ENCODE measurements at places on chromosomes 5 and 9.
A peak's percentile ranks its signal among the peaks of the same experiment; 100 is the strongest.

GRCh38 chr5:54281960-54282692, 28.2 kb downstream of the ARL15 start:
- DNase-seq, result no peak

- DNase-seq, result no peak
These were observed 142.1 kb upstream of the POU5F2 start for GRCh38 chr5:93883459-93883858.

- no peak for DNase-seq
These were observed 157.0 kb upstream of the NTRK2 start for GRCh38 chr9:84512493-84512892.

GRCh38 chr9:71985297-71985911, 74.0 kb downstream of the C9orf85 start:
- DNase-seq, result no peak

DNA sequence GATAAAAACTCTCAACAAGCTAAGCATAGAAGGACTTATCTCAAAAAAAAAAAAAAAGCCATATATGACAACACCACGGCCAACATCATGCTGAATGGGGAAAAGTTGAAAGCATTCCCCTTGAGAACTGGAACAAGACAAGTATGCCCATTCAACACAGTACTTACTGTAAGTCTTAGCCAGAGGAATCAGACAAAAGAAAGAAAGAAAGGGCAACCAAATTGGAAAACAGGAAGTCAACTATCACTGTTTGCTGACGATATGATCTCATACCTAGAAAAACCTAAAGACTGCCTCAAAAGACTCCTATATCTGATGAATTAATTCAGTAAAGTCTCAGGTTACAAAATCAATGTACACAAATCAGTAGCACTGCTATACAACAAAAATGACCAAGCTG, 24.6 kb upstream of the PTGER4 start:
- DNase-seq, result peak; percentile 43

GRCh38 chr9:33140401-33141360, 26.5 kb downstream of the B4GALT1 start:
- DNase-seq, result no peak

DNA sequence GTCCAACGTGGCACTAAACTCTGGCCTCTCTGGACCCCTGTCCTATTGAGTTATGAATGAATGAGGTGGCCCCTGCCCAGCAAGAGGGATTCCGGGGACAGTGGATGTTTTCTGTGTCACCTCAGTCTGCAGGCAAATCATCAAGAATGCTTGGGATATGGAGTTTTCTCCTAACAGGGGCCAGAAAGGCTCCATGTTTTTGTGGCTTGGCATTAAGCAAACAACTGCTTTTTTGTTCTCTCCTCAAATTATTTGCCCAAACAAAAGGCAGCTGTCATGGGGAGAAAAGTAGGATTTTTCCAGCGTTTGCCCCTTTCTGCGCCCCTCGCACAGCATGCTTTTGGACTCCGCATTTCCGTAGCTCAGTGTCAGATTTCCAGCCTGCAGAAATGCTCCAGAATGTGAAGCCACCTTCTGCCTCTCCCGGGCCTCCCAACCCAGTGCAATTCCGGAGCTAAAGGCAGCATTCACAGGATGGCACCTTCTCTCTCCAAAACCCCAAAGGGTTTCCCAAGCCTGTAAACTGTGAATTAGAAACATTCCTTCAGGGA, 553.3 kb downstream of the CCDC171 start:
- DNase-seq, result no peak

- no peak for DNase-seq
These were observed 158.3 kb downstream of the FAM174A start for GRCh38 chr5:100693481-100693880.

GRCh38 chr9:73349476-73349875, 197.8 kb downstream of the ANXA1 start:
- DNase-seq, result no peak

DNA sequence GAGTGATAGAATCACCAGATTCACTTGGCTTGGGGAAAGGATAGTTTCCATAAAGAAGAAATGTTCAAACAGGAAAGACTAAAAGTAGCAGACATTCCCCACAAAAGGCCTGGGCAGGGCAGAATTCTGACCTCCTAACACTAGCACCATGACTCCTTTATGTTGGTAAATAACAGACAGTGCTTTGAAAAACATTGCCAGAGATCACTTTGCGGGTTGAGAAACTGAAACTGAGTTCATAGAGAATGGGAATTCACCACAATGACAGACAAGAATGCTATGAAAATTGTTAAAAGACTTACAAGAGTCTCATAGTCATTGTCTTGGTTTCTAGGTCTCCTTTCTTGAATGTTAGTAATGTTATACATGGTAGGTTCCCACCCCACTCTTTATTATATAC, 172.5 kb upstream of the GLRA1 start:
- DNase-seq, result no peak

DNA sequence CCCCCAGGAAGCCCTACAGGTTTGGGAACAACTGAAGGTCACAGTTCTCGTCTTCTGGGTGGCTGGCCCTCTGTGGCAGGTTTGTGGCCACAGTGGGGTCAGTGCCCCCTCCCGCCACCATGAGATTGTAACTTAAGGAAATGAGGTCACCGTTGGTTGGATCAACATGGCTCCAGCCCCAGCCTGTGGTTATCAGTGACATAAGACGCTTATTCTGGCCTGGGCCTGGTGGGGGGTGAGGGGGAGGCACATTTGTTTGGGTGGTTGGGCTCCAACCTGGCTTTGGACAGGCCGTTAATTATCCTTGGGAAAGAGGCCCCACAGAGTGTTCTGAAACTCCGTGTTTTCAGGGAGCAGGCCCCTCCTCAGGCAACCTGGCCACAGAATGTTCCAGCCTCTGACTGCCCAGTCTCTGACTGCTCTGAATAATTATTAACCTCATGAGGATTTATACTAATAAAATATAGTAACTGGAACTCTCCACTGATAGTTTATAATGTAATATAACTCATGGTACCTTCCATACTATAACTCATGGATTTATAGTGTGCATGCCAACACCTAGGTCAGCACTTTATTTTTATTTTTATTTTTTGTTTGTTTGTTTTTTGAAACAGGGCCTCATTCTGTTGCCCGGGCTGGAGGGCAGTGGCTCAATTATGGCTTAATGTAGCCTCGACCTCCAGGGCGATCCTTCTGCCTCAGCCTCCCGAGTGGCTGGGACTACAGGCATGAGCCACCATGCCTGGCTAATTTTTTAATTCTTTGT, 58.0 kb upstream of the RPL26L1 start:
- DNase-seq, result no peak

GRCh38 chr5:81878333-81878732, 93.5 kb upstream of the ATG10 start:
- no peak for DNase-seq

DNA sequence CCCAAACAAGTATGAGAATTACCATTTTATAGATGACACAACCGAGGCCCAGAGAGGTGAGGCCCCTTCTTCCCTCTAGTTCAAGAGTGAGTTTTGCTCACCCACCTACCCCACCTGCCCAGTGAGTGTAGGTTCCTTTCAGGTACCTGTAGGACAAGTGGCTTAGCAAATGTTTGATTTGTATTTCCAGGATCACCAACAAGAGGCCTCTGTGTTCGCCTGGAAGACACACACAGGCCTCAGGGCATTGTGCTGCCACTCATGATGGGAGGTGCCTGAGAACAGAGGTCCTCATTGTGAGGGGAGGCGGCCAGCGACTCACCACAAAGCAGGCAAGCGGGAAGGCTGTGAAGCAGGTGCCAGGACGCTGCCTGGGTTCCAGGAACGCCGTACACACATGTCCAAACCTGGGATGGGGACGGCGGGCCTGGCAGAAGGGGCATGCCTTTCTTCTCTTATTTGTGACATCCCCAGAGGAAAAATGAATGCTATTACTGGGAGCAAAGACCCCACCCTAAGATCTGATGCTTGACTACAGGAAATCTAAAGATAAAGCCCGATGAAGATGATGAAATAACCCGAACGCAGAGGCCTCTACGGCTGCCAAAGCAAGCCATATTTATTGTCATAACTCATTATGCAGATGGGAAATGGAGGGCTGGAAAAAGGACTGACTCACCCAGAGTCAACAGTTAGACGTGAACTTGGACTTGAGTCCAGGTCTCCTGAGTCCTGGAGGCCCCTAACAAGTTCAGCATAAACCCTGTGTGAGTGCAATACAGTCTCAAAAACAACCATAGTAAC, 60.2 kb upstream of the SLC25A51 start:
- no peak for DNase-seq

DNA sequence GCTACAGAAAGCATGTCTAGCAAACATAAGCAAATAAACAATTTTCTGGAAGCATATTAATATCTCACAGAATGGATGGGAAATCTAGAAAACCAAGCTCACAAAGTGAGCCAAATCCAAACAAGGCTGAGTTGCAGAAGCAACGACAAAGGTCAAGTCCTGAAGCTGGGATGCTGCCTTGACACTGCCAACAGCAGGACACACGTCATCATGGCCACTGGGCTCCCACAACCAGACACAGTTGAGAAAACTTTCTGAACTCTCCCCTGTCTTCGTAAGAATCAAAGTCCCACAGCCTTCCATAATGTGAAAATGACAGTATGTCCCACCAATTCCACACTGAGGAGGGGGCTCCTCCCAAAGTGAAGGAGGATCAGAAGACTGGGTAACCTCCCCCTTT, 37.6 kb downstream of the EPB41L4A start:
- no peak for DNase-seq

- DNase-seq, result peak; percentile 80
These were observed 29.8 kb upstream of the HMCN2 start for GRCh38 chr9:130235558-130236435.

GRCh38 chr9:73565833-73566465, 414.3 kb downstream of the ANXA1 start:
- DNase-seq, result no peak

GRCh38 chr9:108543251-108543778, 312.5 kb downstream of the ACTL7B start:
- no peak for DNase-seq

DNA sequence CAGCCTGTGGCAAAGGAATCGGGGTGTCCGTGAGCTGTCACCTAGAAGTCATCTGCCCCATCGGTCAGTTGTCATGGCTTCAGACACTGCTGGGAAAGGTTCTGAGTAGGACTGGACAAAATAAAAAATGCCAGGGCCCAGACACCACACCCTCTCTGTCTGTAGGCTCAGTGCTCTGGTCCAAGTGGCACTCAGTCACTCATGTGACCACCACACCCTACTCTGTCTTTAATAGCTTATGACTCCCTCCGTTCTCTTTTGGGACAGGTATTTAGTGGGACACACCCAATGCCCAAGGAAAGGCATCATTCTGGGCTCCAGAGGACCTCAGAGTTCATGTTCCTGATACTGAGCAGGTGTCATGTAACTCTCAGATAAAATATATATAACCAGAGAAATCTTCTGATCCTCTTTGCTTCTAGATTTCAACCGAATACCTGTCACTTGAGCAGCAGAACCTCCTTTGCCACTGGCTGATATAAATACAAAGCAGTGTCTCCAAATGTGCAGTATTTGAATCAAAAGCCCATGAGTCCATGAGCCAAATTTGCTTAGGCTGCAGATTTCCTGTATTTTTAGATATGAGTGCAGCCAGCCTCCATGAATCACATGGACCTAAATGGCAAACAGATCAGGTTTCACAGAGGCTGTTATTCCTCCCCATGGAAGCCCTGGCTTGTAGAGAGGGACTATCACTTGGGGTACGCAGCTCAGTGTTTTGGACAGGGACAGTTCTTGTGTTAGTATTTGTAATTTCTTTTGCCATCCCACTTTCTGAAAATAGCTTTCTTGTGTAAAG, 272.0 kb downstream of the ARHGAP26 start:
- DNase-seq, result no peak

DNA sequence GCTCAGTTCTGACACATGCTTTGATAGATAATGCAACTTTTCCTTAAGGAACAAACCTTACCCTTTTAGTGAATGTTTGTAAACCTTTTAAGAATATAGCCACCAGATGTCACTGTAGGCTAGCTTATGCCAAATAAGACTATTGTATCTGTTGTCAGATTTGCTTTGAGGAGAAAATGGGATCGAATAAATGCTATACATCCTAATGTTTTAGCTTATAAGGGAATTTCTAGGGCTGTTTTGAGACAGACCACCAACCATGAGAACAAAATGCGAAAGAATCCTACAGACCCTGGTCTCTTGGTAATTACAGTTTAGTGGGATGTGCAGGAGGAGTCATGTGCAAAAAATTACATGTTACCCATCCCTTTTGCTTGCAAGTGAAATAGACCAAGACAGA, 127.6 kb upstream of the NMUR2 start:
- DNase-seq, result no peak

GRCh38 chr5:54902791-54903473, 82.5 kb downstream of the ESM1 start:
- DNase-seq, result no peak

DNA sequence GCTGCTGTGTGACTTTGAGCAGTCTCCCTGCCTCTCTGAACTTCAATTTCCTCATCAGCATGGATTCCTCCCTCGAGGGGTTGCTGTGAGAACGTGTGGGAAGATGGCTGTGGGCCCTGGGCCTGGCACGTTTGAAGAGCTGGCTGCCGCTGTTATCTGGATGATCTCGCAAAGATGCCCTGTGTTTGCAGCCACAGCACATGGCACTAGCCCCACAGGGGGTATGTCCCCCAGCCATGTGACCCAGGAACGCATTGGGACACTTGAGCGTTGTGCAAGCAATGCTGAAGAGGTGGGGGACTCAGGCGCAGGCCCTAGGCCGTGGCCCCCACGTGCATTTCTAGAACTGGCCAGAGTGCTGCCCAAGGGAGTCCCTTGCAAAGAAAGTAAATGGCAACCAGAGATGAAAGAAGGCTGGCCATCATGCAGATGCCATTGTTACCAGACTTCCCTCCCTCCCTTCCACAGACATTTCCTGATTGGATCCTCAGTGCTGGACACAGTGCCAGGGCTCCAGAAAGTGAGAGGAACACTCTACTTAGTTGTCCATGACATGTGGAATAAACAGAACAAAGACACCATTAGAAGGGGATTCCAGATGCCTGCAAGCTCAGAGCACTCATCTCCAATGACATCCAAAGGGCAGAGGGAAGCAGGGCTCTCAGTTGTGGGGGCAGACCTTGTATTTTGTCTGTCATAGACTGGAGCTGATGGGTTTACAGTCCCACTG, 65.1 kb upstream of the NEURL1B start:
- DNase-seq, result no peak

DNA sequence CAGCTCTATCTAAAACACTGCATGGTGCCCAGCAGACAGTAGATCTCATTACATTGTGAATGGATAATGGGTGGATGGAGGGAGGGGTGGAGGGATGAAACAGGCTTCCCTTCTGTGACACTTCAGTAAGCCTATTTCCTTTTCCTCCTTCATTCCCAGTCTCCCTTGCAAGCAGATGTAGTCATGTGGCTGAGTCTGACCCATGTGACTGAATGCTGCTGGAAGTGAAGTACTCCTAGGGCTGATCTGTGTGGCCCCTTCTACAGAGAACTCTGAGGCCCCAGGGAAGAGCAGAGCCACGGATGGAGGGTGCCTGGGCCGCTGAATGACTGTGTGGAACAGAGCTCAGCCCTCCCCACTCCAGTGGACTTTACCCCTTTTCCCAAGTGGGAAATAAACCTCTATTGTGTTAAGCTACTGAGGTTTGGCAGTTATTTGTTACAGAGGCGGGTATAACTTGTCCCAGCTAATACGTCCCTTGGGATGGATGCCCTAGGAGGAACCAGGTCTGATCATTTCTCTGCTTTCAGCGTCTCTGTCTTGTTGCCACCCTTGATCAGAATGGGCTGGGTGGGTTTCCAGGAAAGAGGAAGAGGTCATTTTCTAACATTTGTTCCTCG, 176.1 kb upstream of the MVB12B start:
- no peak for DNase-seq

Measured in CD4-positive, alpha-beta T cell (primary cell).